Activated CD4-positive, alpha-beta memory T cell treated with anti-CD3 and anti-CD28 coated beads, Interleukin-2, amount 10 ng/mL, durations not matched to agents 7 days and 5 days (primary cell): ENCODE measurements at places on chromosomes 4 and X. TPM values are rescaled to one million over a fixed set of nuclear protein-coding genes. Genes with fewer than 3 reads are reported as not detected.

DNA sequence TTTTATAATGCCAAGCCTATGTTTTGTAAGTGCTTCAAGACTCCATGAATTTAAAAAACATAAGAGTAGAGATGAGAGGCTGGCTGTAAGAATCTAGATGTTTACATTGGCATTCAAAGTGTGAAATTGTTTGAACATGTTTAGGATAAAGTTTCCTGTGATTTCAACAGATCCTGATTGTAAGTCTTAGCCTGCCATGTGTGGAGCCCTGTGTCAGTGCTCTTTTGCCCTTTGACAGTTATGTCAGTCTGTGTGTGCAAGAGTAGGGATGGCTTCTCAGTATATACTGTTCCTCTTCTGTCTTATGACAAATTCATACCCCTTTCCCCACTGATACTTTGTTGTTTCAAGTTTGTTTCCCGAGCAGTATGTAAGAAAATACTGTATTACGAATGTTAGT, 68.2 kb downstream of the USP9X start:
- no peaks in the 10 kb centered on the region for H3K4me1 ChIP-seq
- H3K36me3 ChIP-seq, result peaks cover 35% of the 10 kb centered on the region
- H3K4me3 ChIP-seq, result no peak overlapping the region
- H3K27ac ChIP-seq, result no peak overlapping the region
- no peak for DNase-seq

DNA sequence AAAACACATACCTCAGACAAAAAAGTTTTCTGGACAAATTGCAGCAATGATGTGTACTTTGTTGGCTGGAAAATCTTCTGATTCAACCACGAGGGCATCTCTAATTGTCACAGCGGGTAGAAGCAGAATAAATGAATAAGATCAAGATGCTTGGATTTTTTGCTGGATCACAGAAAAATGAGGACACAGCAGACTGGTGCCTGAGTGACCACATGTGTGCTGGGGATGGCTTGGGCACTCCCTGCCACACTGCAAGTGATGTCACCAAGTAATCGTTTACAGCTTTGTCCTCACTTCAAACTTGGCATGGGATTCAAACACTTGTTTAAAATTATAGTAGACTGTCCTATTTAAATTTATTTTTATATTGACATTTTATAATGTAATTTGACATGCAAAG, 557.0 kb downstream of the SPRY1 start:
- no peak overlapping the region for H3K4me3 ChIP-seq
- no peaks in the 10 kb centered on the region for H3K36me3 ChIP-seq
- no peak overlapping the region for H3K27ac ChIP-seq
- no peak for DNase-seq
- no peaks in the 10 kb centered on the region for H3K4me1 ChIP-seq
- H3K27me3 ChIP-seq, result no peaks in the 10 kb centered on the region

Gene RPA4
- 0.50 TPM for total RNA-seq

DNA sequence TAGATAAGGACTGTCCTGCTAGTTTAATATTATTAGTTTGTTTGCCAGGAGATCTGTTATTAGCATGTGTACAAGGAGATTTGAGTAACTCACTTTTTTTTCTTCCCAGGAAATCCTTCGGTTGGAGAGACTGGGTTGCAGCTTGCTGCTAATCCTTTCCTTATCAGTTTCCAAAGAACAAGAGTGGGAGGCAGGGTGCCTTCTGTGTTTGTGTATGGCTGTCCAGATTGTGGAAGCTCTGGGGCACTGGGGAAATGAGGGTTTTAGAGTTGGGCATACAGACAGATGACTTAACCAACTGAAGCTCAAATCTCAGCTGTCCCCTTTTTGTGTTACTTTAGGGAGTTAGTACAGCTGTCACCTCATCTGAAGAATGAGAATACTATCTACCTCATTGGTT, 12.6 kb upstream of the SUPT20HL1 start:
- peaks cover 5% of the 10 kb centered on the region for H3K4me1 ChIP-seq
- no peak for DNase-seq
- H3K4me3 ChIP-seq, result no peak overlapping the region
- no peaks in the 10 kb centered on the region for H3K36me3 ChIP-seq
- H3K27ac ChIP-seq, result no peak overlapping the region

Gene CSAG1
- total RNA-seq, result not detected
